ENCODE measurements at places on chromosomes 1 and 21.

DNA sequence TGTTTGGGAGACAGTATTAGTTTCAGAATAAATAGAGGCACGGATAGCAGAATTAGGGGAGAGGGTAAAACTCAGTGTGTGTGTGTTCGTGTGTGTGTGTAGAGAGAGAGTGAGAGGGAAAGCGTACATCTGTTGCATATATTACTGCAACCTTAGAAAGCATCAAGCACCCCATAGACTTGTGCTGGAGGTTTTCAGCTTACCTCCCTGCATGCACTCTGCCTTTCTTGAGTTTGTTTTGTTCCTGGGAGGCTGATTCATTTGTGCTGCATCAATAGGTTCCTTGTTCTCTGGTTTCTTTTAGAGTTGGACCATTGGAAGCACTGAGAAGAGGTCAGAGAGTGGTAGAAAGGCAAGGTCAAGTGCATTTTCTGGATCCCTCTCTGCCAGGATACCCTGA is 104.4 kb upstream of the KCNK1 start:
- no peak for DNase-seq

GRCh38 chr1:175167861-175168260 is 24.7 kb downstream of the KIAA0040 start:
- no peak for DNase-seq

GRCh38 chr1:66271216-66271903 is 262.6 kb upstream of the SGIP1 start:
- no peak for DNase-seq

DNA sequence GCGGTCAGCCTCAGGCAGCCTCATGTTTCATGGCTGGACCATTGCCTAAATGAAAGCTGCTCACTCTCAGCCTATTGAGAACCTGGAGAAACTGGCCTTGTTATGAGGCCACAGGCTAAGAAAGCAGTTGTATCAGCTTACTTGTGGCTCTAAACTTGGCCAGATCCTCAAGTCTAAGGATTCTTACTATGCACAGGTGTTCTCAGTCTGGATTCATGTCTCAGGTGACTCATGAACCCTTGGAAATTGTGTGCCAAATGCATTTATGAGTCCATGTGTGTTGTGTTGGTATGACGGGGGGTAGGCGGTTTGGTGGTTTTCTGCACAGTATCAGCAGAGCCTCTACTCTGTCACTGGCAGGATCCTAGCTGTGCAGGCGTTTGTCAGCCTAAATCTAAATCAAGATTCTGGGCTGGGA is 90.4 kb downstream of the ROR1 start:
- DNase-seq, result no peak

GRCh38 chr1:106969731-106970130 is 86.7 kb upstream of the PRMT6 start:
- no peak for DNase-seq

All from stimulated activated CD4-positive, alpha-beta T cell treated with anti-CD3 and anti-CD28 coated beads, Interleukin-1b, Interleukin-23, amount 100 ng/mL, for 1 hour (primary cell).